ENCODE measurements at places on chromosomes 13 and 19.

GRCh38 chr13:99363949-99364348, 56.8 kb upstream of the GPR183 start:
- no peak for DNase-seq

- no peak for DNase-seq
Measured at GRCh38 chr13:85567909-85568308, 231.3 kb downstream of the SLITRK6 start.

DNA sequence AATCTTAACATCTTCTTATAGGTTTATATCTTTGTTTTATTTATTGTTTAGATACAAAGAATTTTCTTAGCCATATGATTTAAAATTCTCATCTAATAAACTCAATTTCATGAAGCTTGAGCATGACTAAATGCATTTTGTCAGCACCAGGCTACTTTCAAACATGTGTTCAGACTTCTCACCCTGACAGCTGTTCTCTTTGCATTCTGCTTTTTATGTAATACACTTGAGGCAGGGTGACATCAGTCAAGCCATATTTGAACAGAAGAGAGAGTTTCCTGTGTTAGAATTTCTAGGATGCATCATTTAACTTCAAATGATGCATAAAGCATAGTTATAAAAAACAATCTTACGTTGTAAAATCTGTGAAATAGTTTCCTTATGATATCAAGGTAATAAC, 1295.1 kb upstream of the PCDH20 start:
- no peak for DNase-seq

DNA sequence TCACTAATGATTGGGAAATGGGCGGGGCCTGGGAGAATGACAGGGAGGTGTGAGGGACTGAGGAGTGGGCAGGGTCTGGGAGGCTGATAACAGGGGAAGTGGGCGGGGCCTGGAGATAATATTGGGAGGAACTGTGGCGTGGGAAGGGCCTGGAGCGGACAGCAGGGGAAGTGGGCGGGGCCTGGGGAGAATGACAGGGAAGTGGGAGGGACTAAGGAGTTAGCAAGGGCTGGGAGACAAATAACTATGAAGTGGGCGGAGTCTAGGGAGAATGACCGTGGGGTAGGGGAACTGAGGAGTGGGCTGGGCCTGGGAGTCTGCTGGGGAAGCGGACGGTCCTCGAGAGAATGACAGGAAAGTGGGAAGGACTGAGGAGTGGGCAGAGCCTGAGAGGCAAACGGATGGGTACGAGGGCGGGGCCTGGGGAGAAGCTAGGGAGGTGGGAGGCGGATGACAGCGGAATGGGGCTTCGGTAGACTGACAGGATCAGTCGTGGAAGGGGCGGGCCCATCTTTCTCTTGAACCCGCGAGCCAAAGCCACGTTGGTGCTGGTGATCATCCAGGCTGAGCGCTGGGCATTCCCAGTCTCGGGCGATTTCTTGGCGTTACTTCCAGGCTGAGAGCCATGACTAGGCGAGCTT, 14.0 kb upstream of the TUBB4A start:
- DNase-seq = peak; percentile 67

GRCh38 chr13:111217641-111218040, 102.5 kb downstream of the ARHGEF7 start:
- DNase-seq = no peak

- DNase-seq = no peak
Measured at GRCh38 chr19:43675269-43675879, 5.4 kb upstream of the PLAUR start.

DNA sequence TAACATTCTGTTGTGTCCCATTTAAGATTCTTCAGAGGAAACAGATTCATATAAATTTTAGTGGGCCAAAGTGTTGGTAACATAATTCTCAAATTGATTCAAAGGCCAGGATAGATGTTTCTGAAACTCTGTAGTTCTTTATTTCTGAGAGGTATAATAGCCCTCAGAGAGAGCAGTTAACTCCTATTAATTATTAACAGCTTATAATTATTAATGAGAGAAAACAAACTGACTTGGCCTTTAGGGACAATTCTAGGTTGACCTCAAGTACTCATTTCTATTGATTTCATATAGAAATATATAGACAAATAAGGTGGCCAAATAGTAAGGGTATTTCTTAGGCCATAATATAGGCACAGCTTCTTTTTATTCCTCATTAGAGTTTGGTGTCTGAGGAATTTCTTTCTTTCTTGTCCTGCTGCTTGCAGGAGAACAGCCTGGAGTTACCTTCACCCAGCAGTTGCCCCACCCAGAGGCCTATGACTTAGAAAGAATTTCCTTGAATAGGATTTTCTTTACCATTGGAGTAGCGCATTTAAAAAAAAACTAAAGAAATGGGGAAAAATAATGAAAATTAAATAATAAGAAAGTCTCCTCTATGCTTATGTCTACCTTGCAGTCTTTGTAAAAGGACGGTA, 1430.1 kb upstream of the SPRY2 start:
- no peak for DNase-seq

GRCh38 chr19:16970821-16971220, 55.8 kb downstream of the CPAMD8 start:
- no peak for DNase-seq

- DNase-seq = peak; percentile 92
Measured at GRCh38 chr19:56403764-56404704, at the start of gene ZNF583. ZNF583 (plus strand) TSS chr19:56404332; CDS start chr19:56407115, 2,783 bp downstream.

GRCh38 chr13:105825071-105825470, 710.4 kb downstream of the EFNB2 start:
- DNase-seq = no peak

DNA sequence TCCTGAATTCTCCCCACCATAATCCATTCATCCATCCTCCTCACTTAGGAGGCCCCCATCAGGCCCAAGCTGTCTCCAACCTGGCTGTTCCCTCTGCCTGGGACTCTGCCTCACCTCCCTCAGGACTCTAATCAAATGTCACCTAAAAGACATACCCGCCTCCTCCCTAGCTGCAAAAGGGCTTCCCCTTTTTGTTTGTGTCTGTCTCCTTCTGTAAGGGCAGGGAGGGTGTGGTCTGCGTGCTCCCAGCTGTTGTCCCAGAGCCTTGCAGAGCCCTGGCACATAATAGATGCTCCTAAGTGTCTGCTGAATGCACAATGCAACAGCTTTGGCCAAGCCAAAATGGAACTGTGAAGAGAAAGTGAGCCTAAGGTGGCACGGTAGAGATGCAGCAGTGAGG, 4.4 kb downstream of the TRIR start:
- DNase-seq = no peak

DNA sequence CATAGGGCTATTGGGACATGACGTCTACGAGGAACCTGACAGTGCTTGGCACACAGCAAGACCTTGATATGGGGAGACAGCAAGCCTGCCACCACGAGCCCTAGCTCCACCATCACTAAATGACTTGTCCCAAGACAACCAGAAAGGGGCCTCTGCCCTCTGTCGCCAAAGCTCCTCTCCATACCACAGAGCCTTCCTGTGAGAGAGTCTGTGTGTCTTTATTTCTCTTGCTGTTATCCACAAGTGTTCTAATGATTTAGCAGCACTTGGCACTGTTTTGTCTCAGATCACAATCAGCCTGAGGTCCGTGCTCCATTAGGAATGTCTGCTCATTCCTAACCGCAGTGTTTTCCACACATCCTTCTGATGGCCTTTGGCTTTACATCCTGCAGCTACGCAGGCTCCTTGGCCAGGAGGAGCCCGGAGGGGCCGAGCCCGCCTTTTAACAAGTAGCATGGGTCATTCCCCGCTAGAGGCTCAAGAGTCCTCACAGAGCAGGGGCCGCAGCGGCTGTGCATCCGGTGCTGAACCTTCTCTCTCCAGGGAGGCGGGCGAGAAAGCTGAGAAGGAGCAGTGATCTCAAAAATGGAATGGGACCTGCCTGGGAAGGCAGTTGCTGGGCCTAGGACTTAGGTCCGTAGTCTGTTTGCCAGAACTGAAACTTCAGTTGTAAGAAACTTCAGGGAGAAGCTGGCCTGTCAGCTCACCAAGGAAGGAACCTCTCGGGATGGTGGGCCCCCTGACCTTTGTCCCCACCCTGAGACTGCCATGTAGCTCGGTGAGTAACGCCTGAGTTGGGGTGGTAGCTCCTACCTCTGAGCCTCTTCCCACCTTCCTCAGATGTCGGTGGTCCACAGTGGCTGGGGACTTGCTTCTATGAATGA, 61.1 kb upstream of the HMGB1 start:
- no peak for DNase-seq

DNA sequence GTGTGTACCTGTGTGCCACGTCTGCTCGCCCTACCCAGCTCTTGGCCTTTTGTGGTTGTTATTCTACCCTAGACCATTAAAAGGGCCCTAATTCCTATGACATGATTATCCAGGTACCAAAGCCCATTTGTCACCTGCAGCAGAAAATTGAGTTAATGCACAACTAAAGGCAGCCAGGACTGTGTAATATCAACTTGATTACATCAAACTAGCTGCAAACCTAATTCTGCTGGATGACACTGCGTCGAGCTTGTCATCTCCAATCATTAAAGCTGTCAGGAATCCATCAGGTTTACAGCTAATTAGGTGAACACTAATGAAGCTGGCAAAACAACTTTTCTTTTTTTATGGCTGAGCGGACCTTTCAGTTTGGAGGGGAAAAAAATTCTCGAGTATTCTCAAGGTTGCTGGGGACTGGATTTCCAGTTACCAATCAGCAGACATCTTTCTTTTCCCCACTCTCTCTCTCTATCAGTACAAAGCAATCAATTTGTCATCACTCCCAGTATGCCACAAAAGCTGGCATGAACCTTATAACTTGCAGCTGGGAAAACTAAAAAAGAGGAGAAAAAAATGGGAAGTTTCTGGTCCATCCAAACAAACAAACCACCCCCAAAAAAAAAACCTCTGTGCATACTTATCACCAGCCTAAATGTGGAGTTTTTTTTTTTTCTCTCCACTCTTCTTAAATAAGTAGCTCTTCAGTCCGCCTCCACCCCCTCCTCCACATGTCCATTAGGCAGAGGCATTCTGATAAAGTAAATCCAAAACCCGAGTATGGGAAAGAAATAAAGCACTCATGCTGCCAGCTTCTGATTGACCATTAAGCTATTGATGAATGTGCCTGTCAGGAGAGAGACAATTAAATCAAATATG, 2.8 kb downstream of the TSHZ3 start:
- no peak for DNase-seq

GRCh38 chr13:100608906-100609305, 20.3 kb upstream of the GGACT start:
- no peak for DNase-seq

DNA sequence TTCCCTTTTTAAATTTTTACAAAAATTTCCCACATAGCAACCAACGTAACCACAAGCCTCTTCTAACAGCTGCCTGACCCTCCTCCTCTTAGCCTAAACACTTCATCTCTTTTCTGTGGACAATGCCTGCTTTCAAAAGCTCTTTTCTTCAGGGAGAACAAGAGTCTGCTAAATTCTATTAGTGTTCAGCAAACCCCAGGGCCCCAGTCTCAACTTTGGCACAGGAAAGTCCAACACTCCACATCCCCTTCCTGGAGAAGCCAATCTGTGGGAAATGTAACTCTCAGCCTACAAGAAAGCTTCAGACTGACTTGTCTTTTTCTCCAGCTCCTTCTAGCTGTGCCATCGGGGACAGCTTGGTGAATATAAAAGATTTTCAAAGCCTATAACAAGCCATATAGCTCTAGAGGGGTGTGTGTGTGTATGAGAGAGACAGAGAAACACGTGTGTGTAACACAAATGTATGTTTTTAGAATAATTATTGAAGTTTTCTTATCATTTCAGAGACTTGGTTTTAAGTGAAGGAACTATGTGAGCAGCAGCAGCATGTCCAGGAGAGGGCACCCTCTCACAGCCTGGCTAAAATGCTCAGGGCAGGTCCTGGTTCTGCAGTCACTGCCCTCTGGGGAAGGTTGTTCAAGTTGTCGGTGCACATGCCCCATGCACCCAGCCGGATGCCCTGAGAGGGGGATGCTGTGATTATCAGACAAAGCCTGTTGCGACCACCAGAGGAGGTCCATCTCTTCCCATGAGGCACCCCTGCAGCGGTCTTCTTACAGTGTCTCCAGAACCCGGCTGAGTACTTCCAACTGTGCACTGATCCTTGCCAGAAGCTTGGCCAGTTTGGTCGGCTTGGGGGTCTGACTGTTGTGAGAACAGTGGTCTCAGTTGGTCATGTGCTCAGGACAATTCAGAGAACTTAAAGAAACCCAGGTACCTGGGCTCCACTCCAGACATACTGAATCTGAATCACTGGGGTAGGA, 34.4 kb downstream of the CCDC70 start:
- no peak for DNase-seq

DNA sequence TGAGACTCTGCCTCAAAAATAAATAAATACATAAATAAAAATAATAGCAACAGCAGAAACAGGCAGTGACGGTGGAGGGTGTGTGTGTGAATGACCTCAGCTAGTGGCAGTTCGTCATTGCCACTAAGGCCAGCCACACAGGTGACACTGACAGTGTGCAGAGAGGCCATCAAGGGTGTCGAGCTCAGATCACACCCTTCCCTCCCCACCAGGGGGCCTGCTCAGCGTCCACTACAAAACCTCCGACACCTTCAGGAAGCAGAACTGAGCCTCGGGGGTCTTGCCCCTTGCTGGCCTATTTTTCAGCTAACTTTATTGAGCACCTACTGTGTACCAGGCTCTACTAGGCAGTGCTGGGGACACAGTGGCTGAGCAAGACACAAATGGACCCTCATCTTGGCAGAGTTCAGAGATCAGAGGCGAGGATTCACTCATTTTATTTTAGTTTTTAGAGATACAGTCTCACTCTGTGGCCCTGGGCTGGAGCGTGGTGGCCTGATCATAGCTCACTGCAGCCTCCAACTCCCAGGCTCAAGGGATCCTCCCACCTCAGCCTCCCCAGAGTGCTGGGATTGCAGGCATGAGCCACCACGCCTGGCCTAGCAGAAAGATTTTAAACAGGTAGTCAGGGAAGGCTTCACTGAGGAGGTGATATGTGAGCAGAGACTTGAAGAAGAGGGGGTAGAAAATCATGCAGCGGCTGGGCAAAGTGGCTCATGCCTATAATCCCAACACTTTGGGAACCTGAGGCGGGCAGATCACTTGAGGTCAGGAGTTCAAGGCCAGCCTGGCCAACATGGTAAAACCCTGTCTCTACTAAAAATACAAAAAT, 30.3 kb upstream of the SEMA6B start:
- DNase-seq = no peak

GRCh38 chr19:18496980-18497256, 25.0 kb downstream of the ELL start:
- DNase-seq = no peak

GRCh38 chr19:15469513-15470297, 5.4 kb upstream of the RASAL3 start:
- DNase-seq = no peak

DNA sequence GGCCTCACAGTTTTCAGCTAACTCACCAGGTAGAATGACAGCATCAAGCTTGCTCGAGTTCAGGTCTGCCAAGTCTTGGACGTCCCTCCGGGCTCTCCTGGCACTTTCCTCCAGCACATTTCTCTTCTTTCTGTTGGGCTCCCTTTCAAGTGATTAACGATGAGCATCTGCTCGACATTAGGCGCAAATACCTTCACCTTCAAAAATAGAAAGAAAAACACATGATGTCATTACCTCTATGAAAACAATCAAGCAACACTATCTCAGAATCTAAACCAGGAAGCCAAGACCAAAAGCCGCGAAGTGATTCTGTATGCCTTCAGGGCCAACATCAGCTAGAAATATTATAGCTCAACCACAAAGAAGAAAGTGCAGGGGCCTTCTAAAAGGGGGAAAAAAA, 15.4 kb upstream of the CLN5 start:
- no peak for DNase-seq

All from thoracic aorta (tissue), 2 donors.